ENCODE measurements at places on chromosomes 7 and 10. TPM values are rescaled to one million over a fixed set of nuclear protein-coding genes. Genes with fewer than 3 reads are reported as not detected.

LRRTM3 gene
- total RNA-seq = 2.6 TPM

SORBS1 gene
- total RNA-seq = 50.4 TPM

DNA sequence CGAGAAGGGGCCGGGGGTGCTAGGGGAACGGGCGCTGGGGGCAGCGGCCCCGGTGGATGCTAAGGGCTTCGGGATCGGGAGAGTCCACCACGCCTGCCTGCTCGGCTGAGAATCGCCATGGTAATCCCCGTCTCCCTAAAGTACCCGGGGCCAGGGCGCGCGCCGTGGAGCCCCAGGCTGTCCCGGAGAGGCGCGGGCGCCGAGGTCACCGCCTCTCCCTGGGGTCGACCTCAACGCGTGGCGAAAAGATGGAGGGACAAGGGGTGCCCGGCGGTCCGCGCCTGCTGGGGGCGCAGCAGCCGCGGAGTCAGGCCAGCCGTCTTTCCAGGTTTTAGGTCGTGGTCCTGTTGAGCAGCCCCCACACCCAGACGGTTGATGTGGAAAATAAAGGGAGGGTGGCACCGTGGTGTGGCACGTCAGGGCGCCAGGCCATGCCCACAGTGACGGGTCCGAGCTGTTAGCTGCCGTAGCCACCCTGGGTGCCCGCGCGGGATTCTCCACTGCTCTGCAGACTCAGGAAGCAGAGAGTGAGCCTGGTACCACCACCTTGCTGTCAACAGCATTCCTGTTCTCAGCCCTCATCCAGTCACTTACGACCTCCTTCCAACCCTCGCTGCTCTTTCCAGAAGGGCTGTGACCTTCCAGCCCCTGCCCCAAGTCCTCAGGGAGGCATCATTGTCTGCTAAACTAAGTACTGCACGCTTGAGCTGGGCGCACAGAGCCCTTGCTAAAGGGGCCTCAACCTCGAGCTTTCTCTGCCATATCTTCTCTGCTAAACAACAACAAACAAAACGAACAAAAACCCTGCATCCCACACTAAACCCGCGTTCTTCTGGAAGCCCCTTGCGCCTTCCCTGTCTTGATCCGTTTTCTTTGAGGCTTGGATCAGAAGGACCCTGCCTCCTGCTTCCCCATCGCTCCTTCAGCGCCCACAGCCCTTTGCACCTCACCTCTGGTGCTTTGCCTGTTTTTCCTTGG lies 666 bp downstream of the SMKR1 start:
- no peak overlapping the region for H3K27ac ChIP-seq
- peaks cover 20% of the 10 kb centered on the region for H3K27me3 ChIP-seq
- H3K4me1 ChIP-seq = peaks cover 10% of the 10 kb centered on the region
- DNase-seq = no peak
- peak overlapping the region; percentile 51 for H3K4me3 ChIP-seq
- no peaks in the 10 kb centered on the region for H3K36me3 ChIP-seq

GRCh38 chr10:92763634-92764155 lies 73.9 kb downstream of the HHEX start:
- H3K4me3 ChIP-seq = no peak overlapping the region
- H3K36me3 ChIP-seq = no peaks in the 10 kb centered on the region
- H3K27ac ChIP-seq = no peak overlapping the region
- DNase-seq = no peak
- no peaks in the 10 kb centered on the region for H3K4me1 ChIP-seq

- H3K36me3 ChIP-seq = no peaks in the 10 kb centered on the region
- peaks cover 5% of the 10 kb centered on the region for H3K4me1 ChIP-seq
- H3K27ac ChIP-seq = no peak overlapping the region
- H3K4me3 ChIP-seq = no peak overlapping the region
- DNase-seq = no peak
Observed at GRCh38 chr10:100863433-100863832, 49.3 kb upstream of the SLF2 start.

DNA sequence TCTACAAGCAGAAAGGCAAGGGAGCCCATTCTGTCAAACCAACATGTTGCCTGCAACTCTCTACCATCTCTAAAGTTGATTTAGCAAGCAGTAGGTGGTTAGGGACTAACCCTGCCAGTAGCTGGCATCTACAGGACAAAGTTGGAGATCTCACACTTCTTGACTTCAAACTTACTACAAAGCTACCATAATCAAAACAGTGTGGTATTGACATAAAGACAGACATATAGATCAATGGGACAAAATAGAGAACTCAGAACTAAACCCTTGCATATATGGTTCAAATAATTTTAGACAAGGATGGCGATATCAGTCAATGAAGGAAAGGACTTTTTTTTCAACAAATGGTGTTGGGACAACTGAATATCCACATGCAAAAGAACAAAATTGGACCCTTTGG lies 84.9 kb downstream of the MAP3K8 start:
- H3K27me3 ChIP-seq = peaks cover 2% of the 10 kb centered on the region
- H3K36me3 ChIP-seq = no peaks in the 10 kb centered on the region
- no peak for DNase-seq
- H3K4me1 ChIP-seq = no peaks in the 10 kb centered on the region

GRCh38 chr10:95246582-95247051 lies 44.2 kb downstream of the PDLIM1 start:
- peaks cover 3% of the 10 kb centered on the region for H3K4me1 ChIP-seq
- H3K27me3 ChIP-seq = no peaks in the 10 kb centered on the region
- no peak overlapping the region for H3K27ac ChIP-seq
- H3K4me3 ChIP-seq = no peak overlapping the region

DNA sequence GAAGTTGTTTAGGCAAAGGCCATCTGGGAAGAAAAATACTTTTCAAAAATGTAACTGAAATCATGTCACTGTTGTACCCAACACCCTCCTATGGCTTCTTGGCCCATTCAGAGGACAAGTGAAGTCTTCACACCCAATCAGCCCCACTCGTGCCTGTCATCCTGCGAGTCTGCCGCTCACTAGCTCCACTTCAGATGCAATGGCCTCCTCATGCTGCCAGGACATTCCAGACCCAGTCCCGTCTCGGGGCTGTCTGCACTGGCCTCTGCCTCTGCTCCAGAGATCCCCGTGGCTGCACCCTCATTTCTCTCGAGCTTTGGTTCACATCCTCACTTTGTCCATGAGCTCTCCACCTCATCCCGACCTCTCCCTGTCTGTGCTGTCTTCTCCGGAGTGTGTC lies 227.1 kb downstream of the KCNMA1 start:
- no peaks in the 10 kb centered on the region for H3K36me3 ChIP-seq
- DNase-seq = no peak
- H3K4me3 ChIP-seq = no peak overlapping the region
- no peak overlapping the region for H3K27ac ChIP-seq

DNA sequence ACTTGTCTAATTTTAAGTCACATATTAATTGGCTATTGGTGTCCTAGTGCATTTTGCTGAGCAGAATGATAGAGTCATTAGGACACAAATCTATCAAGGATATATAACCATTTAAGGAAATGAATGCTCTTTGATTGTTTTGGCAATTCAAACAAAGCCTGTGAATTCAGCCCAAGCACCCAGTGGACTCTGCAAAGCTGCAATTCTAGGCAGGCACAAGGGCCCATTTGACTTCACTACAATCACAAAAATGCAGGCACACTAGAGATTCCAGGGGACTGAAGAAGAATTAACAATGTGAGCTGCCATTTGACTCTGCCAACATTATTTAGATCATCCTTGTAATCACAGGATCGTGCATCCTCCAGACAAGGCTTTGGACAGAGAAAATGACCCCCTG lies 544.2 kb upstream of the PHF14 start:
- H3K27me3 ChIP-seq = no peaks in the 10 kb centered on the region
- H3K27ac ChIP-seq = no peak overlapping the region
- peaks cover 2% of the 10 kb centered on the region for H3K4me1 ChIP-seq
- no peaks in the 10 kb centered on the region for H3K36me3 ChIP-seq

- no peak overlapping the region for H3K27ac ChIP-seq
- no peak overlapping the region for H3K4me3 ChIP-seq
- DNase-seq = peak; percentile 50
- H3K36me3 ChIP-seq = no peaks in the 10 kb centered on the region
Observed at GRCh38 chr10:98608411-98608810, 161.7 kb upstream of the HPS1 start.

- peak; percentile 67 for DNase-seq
- H3K4me3 ChIP-seq = peak overlapping the region; percentile 83
- H3K4me1 ChIP-seq = peaks cover 23% of the 10 kb centered on the region
- peaks cover 2% of the 10 kb centered on the region for H3K27me3 ChIP-seq
- peak overlapping the region; percentile 89 for H3K27ac ChIP-seq
Observed at GRCh38 chr10:70381471-70382421, 679 bp downstream of the LRRC20 start.

DNA sequence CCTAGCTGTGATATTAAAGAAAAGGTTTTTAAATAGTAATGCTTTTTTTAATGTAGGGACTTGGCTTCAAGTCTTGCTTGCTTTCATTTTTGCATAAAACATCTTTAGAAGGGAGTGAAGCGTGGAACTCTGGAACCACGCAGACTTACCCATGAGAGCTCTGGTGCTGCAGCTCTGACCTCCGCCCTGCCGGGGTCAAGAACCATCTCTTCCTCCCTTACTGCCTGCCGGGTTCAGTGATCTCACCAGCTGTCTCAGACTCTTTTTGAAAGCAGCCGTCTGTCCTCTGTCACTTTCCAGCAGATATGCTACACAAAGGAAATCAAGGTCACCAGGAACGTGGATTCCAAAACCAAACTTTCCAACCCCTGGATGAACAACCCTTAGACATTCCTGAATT lies 353.8 kb downstream of the GPR37 start:
- no peak overlapping the region for H3K27ac ChIP-seq
- DNase-seq = no peak
- H3K4me1 ChIP-seq = no peaks in the 10 kb centered on the region
- no peaks in the 10 kb centered on the region for H3K27me3 ChIP-seq
- H3K4me3 ChIP-seq = no peak overlapping the region

- no peaks in the 10 kb centered on the region for H3K4me1 ChIP-seq
- peaks cover 22% of the 10 kb centered on the region for H3K36me3 ChIP-seq
- DNase-seq = no peak
- H3K4me3 ChIP-seq = no peak overlapping the region
- H3K27ac ChIP-seq = no peak overlapping the region
- H3K27me3 ChIP-seq = no peaks in the 10 kb centered on the region
Observed at GRCh38 chr7:98142658-98143057, 36.0 kb downstream of the LMTK2 start.

DNA sequence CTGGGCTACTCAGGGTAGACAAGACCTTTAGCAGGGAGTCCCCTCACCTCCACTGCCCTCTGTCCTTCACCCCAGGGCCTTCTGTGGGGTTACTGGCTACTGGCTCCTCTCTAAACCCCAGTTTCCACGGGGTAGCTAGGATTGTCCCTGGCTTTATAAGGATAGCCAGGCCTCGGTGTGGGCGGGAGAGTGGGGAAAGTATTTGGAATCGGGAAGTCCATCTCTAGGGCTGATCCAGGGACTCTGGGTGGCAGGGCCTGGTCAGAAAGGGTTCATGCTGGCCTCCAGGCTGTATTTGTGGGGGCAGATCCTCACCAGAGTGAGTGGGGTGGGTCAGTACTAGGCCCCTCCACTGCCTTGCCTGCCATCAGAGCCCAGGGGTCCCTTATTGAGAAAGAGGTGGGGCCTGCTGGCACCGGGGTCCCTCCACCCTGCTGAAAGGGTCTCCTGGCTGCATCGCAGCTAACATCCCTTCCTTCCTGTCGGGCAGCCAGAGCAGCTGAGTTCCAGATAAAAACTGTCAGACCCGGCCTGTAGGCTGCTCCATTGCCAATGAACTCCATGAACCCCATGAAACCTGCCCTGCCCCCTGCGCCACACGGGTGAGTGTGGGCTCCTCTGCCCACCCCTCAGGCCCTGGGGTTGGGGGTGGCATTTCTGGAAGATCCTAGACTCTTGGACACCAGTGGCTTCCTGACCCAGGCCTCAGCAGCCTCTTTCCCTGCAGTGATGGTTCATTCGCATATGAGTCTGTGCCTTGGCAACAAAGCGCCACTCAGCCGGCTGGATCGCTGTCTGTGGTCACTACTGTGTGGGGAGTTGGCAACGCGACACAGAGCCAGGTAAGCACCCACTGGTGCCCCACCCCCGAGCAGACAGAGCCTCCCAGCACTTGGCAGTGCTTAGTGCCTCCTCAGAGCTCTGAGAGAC lies 7.3 kb downstream of the ZMIZ2 start:
- peaks cover 45% of the 10 kb centered on the region for H3K4me1 ChIP-seq
- H3K27ac ChIP-seq = peak overlapping the region; percentile 38
- DNase-seq = no peak

GRCh38 chr7:8699875-8700624 lies 266.6 kb downstream of the NXPH1 start:
- no peak for DNase-seq
- no peaks in the 10 kb centered on the region for H3K4me1 ChIP-seq
- no peak overlapping the region for H3K4me3 ChIP-seq
- H3K27me3 ChIP-seq = no peaks in the 10 kb centered on the region
- H3K27ac ChIP-seq = no peak overlapping the region

- H3K27me3 ChIP-seq = peaks cover 2% of the 10 kb centered on the region
- H3K27ac ChIP-seq = no peak overlapping the region
- no peak overlapping the region for H3K4me3 ChIP-seq
- H3K36me3 ChIP-seq = no peaks in the 10 kb centered on the region
Observed at GRCh38 chr7:92415225-92415624, 32.1 kb upstream of the GATAD1 start.

DNA sequence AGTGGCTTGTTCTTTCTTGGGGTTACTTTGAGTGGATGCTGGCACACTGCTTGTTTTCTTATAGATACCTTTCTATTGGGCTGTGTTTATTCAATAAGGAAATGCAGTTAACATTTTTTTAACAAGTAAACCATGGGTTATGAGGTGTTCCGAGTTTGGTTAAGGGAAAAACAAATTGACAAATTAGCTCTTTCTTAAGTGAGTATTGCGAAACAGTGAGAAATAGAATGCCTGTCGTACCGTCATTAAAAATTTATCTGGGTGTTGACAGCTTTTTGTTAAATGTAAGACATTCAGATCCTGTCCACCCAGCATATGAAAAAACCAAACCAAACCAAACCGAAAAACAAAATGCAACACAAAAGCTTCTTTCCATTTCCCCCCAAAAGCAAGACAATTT lies 6.2 kb downstream of the CUX1 start:
- no peak overlapping the region for H3K4me3 ChIP-seq
- peaks cover 6% of the 10 kb centered on the region for H3K4me1 ChIP-seq
- H3K27ac ChIP-seq = no peak overlapping the region
- H3K36me3 ChIP-seq = peaks cover 6% of the 10 kb centered on the region

GRCh38 chr7:104983076-104983577 lies 30.9 kb upstream of the KMT2E start:
- peak overlapping the region; percentile 54 for H3K4me3 ChIP-seq
- DNase-seq = peak; percentile 60
- H3K27ac ChIP-seq = peak overlapping the region; percentile 96

DNA sequence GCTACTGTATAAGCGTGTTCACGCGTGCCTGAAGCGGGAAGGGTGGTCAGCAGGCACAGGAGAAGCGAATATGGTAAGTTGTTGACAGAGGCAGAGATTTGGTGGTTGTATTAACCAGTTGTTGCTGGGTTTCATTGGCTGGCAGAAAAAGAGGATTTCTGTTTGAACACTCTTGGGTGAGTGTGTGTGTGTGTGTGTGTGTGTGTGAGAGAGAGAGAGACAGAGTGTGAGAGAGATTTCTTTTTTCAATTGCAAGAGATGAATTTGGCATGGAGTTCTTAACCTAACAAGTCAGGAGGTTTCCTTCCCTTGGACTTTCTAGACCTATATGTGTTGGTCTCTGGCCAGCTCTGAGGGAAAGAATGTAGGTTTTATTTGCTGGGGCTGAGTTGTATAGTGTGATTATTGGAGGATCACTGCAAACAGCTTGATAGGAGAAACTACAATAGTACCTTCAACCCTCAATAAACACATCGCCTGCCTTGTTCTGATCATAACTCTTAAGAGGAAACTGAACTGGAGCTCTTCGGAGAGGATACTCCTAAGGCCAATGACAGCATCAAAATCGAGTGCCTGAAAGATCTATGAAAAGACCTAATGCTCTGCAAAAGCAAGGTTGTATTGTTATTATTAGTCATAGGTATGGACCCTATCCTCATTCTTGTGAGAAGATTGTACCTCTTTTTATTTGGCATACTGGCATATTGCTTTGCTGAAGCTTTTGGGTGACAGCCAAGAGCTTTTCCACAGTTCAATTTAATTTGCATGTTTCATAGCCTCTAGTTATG lies 1.2 kb downstream of the MCU start:
- peak; percentile 61 for DNase-seq
- H3K27me3 ChIP-seq = no peaks in the 10 kb centered on the region

All from muscle of leg (tissue), 16 donors.